ENCODE measurements at places on chromosomes 3 and 15.

DNA sequence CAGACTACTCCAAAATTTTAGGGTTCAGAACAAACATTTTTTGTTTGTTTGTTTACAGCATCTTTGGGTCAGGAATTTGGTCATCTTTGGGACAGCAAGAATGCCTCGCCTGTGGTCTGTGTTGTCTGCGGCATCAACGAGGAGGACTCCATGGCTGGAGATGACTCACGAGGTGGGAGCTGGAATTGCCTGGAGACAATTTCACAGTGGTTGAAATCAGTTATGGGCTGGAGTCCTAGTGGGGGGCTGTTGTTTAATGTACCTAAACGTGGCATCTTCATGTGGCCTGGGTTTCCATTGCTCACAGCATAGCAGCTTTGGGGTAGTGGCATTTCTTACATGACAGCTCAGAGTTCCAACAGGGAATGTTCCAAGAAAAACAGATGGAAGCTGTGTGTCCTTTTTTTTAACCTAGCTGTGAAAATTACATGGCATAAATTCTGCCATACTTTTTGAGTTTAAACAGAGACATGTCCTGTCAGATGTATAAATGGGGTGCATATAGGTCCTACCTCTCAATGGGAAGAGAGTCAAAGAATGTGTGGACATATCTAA, 507.3 kb upstream of the CBLB start:
- DNase-seq, result peak; percentile 7

- DNase-seq, result no peak
Measured at GRCh38 chr3:30728143-30728542, 121.7 kb downstream of the TGFBR2 start.

- DNase-seq, result no peak
Measured at GRCh38 chr15:45704329-45705249, 69.8 kb downstream of the SQOR start.

- DNase-seq, result no peak
Measured at GRCh38 chr3:64291956-64292355, 66.7 kb upstream of the PRICKLE2 start.

GRCh38 chr3:43960448-43960840, 269.7 kb downstream of the ABHD5 start:
- peak; percentile 12 for DNase-seq

GRCh38 chr3:25856902-25857518, 67.1 kb downstream of the OXSM start:
- peak; percentile 72 for DNase-seq

DNA sequence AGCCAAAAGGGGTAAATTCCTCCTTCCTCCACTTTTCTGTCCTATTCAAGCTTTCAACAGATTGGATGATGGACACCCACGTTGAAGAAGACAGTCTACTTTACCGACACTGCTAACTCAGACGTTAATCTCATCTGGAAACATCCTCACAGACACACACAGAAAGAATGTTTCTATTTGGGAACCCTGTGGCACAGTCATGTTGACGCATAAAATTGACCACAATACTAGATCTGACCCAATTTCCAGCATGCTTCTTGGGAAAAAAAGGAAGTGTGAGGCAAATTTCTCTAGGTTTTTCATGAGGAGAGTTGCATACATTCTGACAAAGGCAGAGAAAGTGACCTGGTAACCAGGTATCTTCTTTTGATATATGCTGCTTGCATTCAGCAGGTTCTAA, 594.1 kb downstream of the FGF12 start:
- DNase-seq, result no peak

DNA sequence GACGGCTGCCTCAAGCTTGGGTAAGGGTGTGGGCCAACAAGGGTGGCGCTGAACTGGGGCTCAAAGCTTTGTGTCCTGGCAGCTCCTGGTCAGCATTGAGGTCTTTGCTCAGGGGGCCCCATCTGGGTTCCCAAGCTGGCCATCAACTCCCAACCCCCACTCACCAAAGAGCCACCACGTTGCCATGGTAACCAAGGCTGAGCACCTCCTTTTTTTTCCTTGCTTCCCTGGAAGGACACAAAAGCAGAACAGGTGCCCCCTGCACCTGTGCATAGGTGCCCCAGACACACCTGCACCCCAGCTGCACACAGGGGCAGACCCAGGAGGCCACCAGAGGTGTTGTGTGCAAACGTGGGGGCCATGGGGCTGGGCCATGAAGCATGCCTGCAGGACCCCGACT, 16.5 kb downstream of the UROC1 start:
- no peak for DNase-seq

DNA sequence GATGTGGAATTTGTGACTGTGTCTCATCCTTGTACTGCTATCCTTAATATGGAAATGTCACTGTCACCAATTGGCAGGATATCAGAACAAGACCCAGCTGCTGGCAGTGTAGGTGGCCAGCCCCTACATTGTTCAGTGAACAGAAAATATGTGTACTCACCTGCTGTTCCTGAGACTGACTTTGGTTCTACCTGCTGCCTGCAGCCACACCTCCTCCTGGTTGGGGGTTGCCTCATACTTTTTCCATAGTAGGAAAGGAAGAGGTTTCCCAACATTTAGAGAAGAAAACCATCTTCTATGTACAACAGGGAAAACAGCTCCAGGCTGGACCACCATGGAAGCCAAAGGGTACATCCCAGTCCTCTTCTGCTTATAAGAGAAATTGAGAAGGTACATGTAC, 35.9 kb downstream of the SLC12A1 start:
- DNase-seq, result no peak

GRCh38 chr3:153614563-153614962, 452.5 kb downstream of the RAP2B start:
- DNase-seq, result peak; percentile 67

- DNase-seq, result no peak
Measured at GRCh38 chr3:162534431-162534830, 1037.8 kb downstream of the OTOL1 start.

GRCh38 chr3:180789774-180790173, 110.5 kb upstream of the CCDC39 start:
- no peak for DNase-seq

DNA sequence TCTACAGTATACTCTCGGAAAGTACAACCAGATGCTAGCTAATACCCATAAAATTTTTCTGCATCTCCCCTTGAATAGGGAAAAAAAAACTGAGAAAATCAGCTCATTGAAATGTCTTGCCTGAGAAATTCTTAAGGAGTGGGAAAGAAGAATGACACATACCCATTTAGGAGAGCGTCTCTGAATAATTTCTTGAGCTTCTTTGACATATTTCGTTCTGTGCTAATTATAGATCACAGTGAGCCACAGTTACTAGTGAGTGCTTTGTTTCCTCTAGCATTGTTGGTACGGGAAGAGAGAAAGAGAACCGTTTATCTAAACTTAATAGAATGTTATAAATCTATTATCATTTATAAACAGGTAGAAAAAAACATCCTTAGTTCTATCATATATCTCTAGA, 588.4 kb downstream of the UNC13C start:
- DNase-seq, result no peak

DNA sequence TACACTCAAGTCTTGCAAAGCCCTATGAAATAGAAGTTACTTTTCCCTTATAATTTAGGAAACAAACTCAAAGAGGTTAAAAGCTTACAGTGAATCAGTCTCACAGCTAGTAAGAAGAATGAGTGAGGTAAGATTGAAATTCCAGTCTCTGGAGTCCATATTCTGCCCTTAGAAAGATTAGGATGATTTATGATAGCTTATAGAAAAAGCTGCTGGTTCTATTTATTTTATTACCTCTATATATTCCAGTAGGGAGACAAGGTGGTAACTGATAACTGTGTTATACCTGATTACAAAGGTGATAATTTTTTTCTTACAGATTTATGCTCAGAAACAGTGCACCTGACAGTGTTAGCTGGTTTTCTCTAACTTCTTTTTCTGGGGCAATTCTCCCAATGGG, 34.1 kb upstream of the SPESP1 start:
- DNase-seq, result no peak

DNA sequence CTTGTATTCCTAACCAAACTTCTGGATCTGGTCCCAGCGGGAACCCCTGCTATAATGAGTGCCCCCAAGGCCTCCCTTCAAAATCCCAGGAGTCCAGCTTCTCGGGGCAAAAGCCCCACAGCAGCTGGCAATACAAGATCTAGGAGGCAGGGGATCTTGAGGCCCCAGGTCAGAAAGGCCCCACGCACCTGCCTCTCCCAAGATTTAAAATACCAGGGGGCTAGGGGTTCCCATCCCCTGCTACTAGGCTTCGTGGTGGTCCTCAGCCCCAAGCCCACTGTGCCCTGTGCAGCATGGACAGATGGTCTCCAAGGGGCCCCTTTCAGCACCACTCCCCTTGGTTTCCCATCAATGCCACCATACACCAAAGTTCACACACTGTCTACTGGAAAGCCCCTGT, 15.8 kb upstream of the CYP11A1 start:
- no peak for DNase-seq

DNA sequence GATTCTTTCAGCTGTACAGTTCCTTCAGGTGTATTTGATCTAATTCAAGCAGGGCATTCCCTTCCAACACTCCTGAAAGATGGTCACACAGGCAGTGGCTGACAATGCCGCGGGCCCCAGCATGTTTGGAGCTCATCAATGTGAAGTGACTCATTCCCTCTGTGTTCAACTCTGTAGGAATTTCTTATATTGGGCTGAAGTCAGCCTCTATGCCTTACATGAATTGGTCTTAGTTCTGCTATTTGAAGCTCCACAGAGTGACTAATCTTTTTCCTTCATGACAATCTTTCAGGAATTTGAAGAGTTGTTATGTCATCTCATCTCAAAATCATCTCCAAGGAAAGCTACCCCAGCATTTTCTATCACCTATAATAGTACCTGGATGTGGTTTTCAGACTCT, 142.5 kb upstream of the C2CD4B start:
- no peak for DNase-seq

DNA sequence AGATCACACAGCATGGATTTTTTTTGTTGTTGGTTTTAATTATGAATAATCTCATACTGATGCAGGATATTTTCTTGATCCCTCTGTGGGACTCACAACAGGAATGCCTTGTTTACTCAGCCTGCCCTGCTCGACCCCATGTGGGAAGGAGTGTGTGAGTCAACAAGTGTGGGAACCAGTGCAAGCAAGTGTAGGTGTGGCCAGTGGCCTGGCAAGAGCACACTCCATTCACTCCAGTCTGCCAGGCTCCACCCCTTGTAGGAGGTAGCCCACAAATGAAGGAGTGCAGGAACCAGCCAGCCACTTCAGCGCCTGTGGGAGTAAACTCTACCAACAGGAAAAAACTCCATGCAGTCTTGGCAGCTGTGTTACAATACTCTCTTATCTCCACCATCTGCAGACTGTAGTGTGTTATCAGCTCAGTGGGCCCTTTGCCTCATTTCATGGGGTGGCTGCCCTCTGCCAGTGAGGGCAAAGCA, 393.6 kb downstream of the OTOL1 start:
- peak; percentile 3 for DNase-seq

GRCh38 chr3:41198526-41198925, 779 bp upstream of the CTNNB1 start:
- DNase-seq, result peak; percentile 27

GRCh38 chr15:43508991-43509659, 8.3 kb upstream of the MAP1A start:
- DNase-seq, result no peak

DNA sequence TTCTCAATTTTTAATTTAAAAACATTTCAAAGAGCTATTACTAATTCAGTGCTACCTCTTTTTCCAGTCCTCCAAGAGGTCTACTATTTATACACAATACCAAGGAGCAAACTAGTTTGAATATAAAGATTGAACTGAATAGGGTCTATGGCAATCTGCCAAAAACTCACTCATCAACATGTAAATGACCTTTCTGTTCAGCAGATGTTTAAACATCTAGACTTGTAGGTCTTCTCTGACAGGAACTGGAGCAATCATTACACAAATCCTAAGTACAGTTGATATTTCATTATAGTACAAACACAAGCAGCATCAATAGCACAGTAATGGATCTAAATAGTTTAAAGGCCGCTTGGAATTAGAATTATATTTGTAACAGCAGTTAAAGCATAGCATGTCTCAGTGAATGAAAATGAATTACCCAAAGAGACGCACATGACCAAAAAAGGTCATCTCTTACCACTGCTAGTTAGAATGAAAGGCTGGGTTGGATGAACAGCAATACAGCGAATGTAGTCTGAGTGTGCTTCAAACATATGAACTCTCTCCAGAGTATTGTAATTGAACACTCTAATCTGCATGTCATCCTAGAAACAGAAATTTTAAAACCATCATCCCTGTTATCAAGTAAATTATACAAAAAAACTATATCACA, 10.7 kb downstream of the COPB2 start:
- DNase-seq, result no peak

GRCh38 chr15:96501362-96501761, 170.9 kb downstream of the NR2F2 start:
- no peak for DNase-seq

DNA sequence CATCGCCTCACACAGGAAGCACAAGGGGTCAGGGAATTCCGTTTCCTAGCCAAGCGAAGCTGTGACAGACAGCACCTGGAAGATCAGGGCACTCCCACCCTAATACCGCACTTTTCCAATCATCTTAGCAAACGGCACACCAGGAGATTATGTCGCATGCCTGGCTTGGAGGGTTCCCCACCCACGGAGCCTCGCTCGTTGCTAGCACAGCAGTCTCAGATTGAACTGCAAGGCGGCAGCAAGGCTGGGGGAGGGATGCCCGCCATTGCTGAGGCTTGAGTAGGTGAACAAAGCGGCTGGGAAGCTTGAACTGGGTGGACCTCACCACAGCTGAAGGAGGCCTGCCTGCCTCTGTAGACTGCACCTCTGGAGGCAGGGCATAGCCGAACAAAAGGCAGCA, 384.8 kb downstream of the CNTN6 start:
- no peak for DNase-seq

- no peak for DNase-seq
Measured at GRCh38 chr15:68396068-68396467, 35.9 kb downstream of the ITGA11 start.

GRCh38 chr15:65344214-65344913, 33.4 kb downstream of the IGDCC3 start:
- no peak for DNase-seq

GRCh38 chr3:142216321-142216720, 9.1 kb downstream of the GK5 start:
- DNase-seq, result no peak

GRCh38 chr15:73691396-73691795, 7.2 kb downstream of the CD276 start:
- DNase-seq, result no peak

DNA sequence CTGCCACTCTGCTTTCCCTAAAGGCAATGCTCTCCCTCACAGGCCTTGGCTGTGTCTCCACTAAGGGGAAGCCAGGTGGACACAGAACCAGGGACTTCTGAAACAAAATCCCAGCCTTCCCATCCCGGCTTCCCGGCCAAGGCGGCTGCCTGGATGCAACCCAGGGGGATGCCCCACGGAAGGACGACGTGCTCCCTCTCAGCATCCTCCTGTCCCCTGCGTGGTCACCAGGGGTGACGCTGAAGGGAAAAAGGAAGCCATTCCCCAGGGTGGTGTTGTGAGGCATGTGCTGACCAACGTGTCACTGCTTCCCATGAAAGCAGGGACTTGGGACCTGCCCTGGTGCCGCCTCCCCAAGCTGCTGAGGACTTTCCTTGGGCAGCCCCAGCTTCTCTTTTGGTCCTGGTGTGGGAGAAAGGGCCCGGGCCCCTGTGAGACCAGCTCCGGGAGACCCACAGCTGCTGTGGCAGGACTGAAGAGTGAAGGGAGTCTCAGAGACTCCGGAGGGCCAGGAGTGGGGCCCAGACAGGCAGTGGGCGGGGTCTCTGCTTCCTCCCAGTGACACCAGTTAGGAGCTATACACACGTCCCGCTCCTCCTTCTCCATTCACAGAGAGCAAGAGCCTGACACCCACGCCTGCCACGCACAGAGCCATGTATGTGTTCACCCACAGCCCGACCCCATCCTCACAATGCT, 139.2 kb downstream of the NUP210 start:
- DNase-seq, result no peak

GRCh38 chr3:189334064-189334920, 162.5 kb downstream of the TPRG1 start:
- no peak for DNase-seq

Data from SJCRH30 (cell line).